Aorta (tissue), 5 donors: ENCODE measurements at places on chromosomes 4 and X. TPM values are rescaled to one million over a fixed set of nuclear protein-coding genes. Genes with fewer than 3 reads are reported as not detected.

Gene L1CAM
- polyA plus RNA-seq = not detected

Gene SRPX2
- 20.5 TPM for polyA plus RNA-seq

Gene HPGDS
- polyA plus RNA-seq = 11.3 TPM

Gene GPRIN3
- 0.08 TPM for polyA plus RNA-seq

Gene SUPT20HL1
- polyA plus RNA-seq = not detected

Gene FGFR3
- 2.4 TPM for polyA plus RNA-seq

Gene CLCN4
- polyA plus RNA-seq = 0.67 TPM

Gene KCNE5
- not detected for polyA plus RNA-seq

Gene GNRHR
- not detected for polyA plus RNA-seq
